ENCODE measurements at places on chromosomes 7 and 10. TPM values are rescaled to one million over a fixed set of nuclear protein-coding genes. Genes with fewer than 3 reads are reported as not detected.

DNA sequence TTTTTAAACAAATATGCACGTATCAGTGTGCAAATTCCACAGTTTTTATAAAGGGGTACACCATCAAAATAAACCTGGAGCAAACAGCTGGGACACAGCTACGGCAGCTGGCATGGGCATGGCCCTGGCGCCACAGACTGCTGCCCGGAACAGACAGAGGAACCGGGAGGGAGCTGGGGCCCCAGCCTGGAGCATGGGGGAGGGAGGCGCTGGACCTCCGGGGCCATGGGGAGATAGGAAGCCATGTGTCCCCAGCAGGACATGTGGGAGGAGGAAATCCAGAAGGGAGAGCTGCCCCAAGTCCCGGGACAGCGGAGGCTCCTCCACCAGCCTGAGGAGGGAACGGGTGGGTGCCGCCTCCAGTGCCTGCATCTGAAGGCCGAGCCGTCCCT, 180.1 kb downstream of the MAD1L1 start:
- H3K4me3 ChIP-seq: no peak overlapping the region
- H3K27me3 ChIP-seq: no peaks in the 10 kb centered on the region
- H3K27ac ChIP-seq: no peak overlapping the region

DNA sequence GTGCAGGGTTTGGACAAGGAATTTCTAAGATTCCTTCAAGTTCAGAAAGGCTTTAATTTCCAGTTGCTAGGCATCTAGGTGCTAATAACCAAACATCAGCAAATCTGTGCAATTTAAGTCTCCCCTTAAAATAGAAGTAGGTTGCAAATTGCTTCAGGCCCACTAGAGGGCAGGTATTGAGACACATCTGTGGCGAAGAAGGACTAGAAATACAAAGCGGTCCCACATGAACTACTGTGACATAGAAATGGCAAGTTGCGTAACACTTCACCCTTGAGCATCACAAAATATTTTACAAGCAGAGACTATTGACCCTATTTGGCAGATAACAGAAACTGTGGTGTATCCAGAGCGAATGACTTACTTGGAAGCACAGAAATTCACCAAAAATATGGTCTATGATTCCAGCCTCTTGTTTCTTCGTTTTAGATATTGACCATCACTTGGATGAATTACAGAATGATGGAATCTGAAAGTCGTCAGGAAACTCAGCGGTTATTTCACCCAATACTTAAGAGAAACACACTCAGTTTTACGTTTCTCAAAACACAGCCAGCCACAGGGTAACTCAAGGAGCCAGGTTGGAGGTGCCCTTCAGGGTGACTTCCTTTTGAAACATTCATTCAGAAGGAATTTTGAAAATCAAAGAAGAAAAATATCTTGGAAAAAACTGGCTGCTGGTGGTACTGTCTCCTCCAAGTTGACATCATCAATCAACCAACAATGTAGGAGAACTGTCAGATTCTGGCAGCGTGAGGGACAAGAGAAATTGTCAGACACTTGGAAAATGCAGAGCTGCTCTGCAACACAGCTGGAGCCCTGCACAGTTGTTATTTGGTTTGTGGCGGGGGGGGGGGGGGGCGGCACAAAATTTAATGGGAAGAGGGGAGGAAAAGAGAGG, 256.3 kb upstream of the MINDY3 start:
- no peaks in the 10 kb centered on the region for H3K27me3 ChIP-seq
- H3K27ac ChIP-seq: no peak overlapping the region
- no peaks in the 10 kb centered on the region for H3K36me3 ChIP-seq

- DNase-seq: no peak
- H3K27ac ChIP-seq: no peak overlapping the region
- H3K4me3 ChIP-seq: no peak overlapping the region
- no peaks in the 10 kb centered on the region for H3K36me3 ChIP-seq
- no peaks in the 10 kb centered on the region for H3K27me3 ChIP-seq
- H3K4me1 ChIP-seq: no peaks in the 10 kb centered on the region
These were observed 211.2 kb downstream of the ITGB1 start for GRCh38 chr10:32746869-32747268.

DNA sequence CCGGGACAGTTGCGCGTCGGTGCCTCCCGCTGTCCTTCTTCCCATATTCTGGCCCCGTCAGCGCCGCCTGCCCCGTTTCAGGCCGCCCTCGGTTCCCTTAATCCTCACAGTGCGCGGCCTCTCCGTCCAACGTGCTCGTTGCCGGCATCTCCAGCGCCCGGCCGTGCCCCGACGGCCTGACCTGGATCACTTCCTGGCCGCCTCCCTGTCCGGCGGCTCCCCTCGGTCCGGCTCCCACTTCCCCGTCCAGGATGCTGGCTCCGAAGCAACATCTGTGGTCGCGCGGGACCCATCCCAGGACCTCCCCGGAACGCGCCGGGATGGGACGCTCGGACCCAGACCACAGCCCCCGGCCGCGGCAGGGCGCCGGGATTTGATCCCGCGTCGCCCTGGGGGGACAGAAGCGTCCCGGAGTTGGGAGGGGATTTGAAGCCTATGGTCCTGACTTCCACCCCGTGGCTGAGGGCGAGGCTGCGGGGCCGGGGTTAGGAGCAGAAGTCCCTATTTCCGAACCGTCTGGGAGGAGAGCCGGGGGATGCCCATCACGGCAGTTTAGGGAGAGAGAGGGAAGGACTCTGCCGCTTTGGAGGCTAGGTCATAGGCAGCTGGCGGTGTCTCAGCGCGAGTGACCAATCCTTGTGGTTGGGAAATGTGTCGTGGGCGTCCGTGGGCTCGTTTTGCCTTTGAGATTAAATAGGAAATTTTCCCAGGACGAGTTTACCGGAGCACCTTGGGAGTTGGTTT, 53.8 kb downstream of the KCTD7 start:
- no peaks in the 10 kb centered on the region for H3K36me3 ChIP-seq
- peak overlapping the region; percentile 98 for H3K27ac ChIP-seq
- peak; percentile 14 for DNase-seq

- peaks cover 8% of the 10 kb centered on the region for H3K4me1 ChIP-seq
- no peak for DNase-seq
- H3K27ac ChIP-seq: no peak overlapping the region
- H3K4me3 ChIP-seq: no peak overlapping the region
- no peaks in the 10 kb centered on the region for H3K27me3 ChIP-seq
These were observed 4.3 kb downstream of the PLEKHA8 start for GRCh38 chr7:30032310-30033125.

- no peaks in the 10 kb centered on the region for H3K36me3 ChIP-seq
- no peak overlapping the region for H3K4me3 ChIP-seq
- no peaks in the 10 kb centered on the region for H3K27me3 ChIP-seq
- DNase-seq: no peak
These were observed 225.0 kb downstream of the CACNB2 start for GRCh38 chr10:18364987-18365775.

DNA sequence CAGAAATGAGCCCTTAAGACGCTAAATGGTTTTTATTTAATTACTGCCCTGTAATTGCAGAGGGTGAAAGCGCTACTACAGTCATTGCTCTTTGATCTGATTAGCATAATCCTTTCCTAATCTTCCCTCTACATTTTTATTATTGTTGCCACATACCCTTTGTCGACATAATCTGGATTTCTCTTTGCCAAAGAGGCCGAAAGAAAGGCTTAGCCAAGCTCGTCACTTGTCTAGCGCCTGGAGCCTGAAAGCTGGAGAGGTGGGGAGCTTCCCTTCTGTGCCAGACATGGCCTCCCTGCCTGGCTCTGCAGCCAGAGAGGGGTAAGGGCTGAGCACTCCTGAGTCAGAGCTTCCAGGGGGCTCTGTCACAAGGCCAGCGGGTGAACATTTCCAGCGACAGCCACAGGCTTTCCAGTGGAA, 145.9 kb downstream of the PRKAG2 start:
- H3K36me3 ChIP-seq: no peaks in the 10 kb centered on the region
- no peaks in the 10 kb centered on the region for H3K27me3 ChIP-seq
- DNase-seq: no peak
- no peak overlapping the region for H3K4me3 ChIP-seq

DNA sequence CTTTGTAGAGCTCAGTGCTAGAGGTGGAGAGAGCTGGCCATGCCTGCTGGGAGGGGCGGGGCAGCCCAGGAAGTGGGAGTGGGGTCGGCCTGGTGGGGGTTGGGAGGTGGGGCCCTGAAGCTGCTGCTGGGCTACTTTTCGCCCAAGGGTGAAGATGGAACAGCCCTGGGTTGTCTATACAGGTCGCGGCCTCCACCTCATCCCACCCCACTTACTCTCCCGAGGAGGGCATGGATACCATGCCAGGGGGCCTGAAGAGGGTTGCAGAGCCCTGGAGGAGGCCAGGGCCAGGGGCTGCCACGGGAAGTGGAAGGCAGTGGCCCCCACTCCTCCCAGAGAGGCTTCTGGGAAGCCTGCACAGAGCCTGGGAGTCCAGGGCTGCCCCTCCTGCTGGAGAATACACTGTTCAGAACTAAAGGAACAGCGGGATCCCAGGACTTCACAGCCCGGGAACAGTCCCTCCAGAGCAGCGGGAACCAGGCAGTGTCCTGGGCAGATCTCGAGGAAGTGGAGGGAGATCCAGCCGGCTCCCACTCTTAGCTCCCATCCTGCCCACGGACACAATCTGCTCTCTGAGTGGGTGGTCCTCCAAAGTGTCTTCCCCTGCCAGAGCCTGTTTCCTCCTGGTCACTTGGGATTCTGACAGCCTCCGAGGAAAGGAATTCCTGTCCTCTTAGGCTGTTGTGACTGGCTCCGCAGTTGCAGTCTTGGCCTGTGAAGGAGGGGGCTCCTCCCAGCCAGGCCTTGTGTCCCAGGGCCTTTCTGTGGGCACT, 23.5 kb downstream of the MAT1A start:
- no peak overlapping the region for H3K4me3 ChIP-seq
- H3K4me1 ChIP-seq: no peaks in the 10 kb centered on the region
- no peak overlapping the region for H3K27ac ChIP-seq
- H3K36me3 ChIP-seq: no peaks in the 10 kb centered on the region

DNA sequence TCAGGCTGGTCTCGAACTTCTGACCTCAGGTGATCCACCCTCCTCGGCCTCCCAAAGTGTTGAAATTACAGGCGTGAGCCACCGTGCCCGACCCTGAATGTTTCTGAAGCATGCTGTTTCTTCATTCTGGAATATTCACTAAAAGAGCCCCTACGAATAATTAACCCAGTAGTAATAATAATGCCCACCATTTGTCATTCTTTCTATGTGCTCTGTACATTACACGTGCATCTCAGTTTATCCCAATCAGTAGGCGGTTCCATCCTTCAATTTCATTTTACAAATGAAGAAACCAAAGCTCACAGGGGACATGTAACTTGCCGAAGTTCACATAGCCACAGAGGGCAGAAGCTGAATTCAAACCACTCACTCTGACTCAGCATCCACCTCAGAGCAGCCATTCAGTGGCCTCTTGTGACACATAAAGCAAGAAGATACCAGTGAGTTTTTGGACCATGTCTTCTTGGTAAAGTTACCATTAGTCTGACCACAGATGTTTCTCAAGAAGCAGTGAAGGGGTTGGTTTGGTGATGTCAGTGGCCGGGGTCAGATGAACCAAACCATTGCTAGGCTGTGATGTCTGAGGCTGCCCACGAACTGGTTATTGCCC, 71.9 kb upstream of the DUSP5 start:
- H3K4me3 ChIP-seq: no peak overlapping the region
- H3K4me1 ChIP-seq: no peaks in the 10 kb centered on the region
- H3K27ac ChIP-seq: no peak overlapping the region
- no peak for DNase-seq
- no peaks in the 10 kb centered on the region for H3K27me3 ChIP-seq

GRCh38 chr10:78255796-78256638, 222.4 kb downstream of the RPS24 start:
- no peaks in the 10 kb centered on the region for H3K4me1 ChIP-seq
- no peaks in the 10 kb centered on the region for H3K27me3 ChIP-seq
- no peak overlapping the region for H3K4me3 ChIP-seq
- no peaks in the 10 kb centered on the region for H3K36me3 ChIP-seq
- H3K27ac ChIP-seq: no peak overlapping the region
- DNase-seq: no peak

- H3K36me3 ChIP-seq: no peaks in the 10 kb centered on the region
- no peak overlapping the region for H3K27ac ChIP-seq
- H3K27me3 ChIP-seq: no peaks in the 10 kb centered on the region
- no peak for DNase-seq
These were observed 81.8 kb downstream of the SEMA3A start for GRCh38 chr7:84112771-84113170.

- peaks cover 6% of the 10 kb centered on the region for H3K4me1 ChIP-seq
- H3K4me3 ChIP-seq: no peak overlapping the region
- no peak for DNase-seq
- H3K27ac ChIP-seq: no peak overlapping the region
- H3K36me3 ChIP-seq: no peaks in the 10 kb centered on the region
- H3K27me3 ChIP-seq: no peaks in the 10 kb centered on the region
These were observed 167.4 kb downstream of the IMMP2L start for GRCh38 chr7:111394891-111395290.

- no peaks in the 10 kb centered on the region for H3K36me3 ChIP-seq
- no peak overlapping the region for H3K4me3 ChIP-seq
- no peak overlapping the region for H3K27ac ChIP-seq
- no peaks in the 10 kb centered on the region for H3K4me1 ChIP-seq
- H3K27me3 ChIP-seq: no peaks in the 10 kb centered on the region
- DNase-seq: no peak
These were observed 177.0 kb downstream of the AUTS2 start for GRCh38 chr7:69775231-69775771.

GRCh38 chr7:29243910-29244655, 49.5 kb downstream of the CHN2 start:
- H3K4me1 ChIP-seq: peaks cover 11% of the 10 kb centered on the region
- peak; percentile 26 for DNase-seq
- H3K4me3 ChIP-seq: no peak overlapping the region
- no peaks in the 10 kb centered on the region for H3K36me3 ChIP-seq
- H3K27ac ChIP-seq: no peak overlapping the region
- H3K27me3 ChIP-seq: no peaks in the 10 kb centered on the region

- no peak overlapping the region for H3K27ac ChIP-seq
- DNase-seq: peak; percentile 67
- H3K4me1 ChIP-seq: no peaks in the 10 kb centered on the region
These were observed 30.9 kb upstream of the FAM133B start for GRCh38 chr7:92621026-92621540.

GRCh38 chr7:54084340-54084739, 457.8 kb upstream of the VSTM2A start:
- H3K27me3 ChIP-seq: no peaks in the 10 kb centered on the region
- no peak overlapping the region for H3K27ac ChIP-seq
- H3K4me3 ChIP-seq: no peak overlapping the region
- DNase-seq: no peak
- H3K36me3 ChIP-seq: no peaks in the 10 kb centered on the region

DNA sequence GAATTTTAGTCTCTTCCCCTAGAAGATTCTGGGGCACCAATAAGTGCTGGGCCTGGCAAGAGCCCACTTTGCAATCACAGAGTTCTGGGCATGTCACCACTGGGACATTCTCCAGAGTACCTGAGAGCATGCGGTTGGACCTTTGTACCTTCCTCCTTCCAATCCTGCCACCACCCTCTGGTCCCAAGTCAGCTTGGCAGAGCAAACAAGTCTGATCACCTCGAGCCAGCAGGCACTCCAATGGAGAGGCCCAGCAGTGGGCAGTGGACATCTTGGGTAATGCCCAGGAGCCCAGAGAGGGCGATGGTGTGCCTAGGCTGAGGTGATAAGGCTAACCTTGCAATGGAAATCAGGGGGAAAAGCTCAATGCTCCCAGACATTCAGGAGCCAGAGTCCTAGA, 43.4 kb downstream of the SH3PXD2A start:
- H3K27me3 ChIP-seq: no peaks in the 10 kb centered on the region
- no peak for DNase-seq
- no peaks in the 10 kb centered on the region for H3K36me3 ChIP-seq
- H3K4me3 ChIP-seq: no peak overlapping the region
- H3K4me1 ChIP-seq: peaks cover 3% of the 10 kb centered on the region
- no peak overlapping the region for H3K27ac ChIP-seq

EGR2 gene
- 1.6 TPM for total RNA-seq

BCL7B gene
- total RNA-seq: 55.4 TPM

SOSTDC1 gene
- total RNA-seq: 13.4 TPM

MASTL gene
- total RNA-seq: 10.3 TPM

BAZ1B gene
- total RNA-seq: 52.0 TPM

SPDYE16 gene
- 0.31 TPM for total RNA-seq

ORAI2 gene
- total RNA-seq: 45.6 TPM

CYP3A4 gene
- not detected for total RNA-seq

LANCL2 gene
- 18.3 TPM for total RNA-seq

MYH16 gene
- total RNA-seq: not detected

CUZD1 gene
- 0.54 TPM for total RNA-seq

Measured in kidney (tissue), 22 donors.